ENCODE measurements at places on chromosomes 7 and 10.

- DNase-seq: no peak
Observed at GRCh38 chr7:115868369-115868768, 162.2 kb downstream of the TFEC start.

DNA sequence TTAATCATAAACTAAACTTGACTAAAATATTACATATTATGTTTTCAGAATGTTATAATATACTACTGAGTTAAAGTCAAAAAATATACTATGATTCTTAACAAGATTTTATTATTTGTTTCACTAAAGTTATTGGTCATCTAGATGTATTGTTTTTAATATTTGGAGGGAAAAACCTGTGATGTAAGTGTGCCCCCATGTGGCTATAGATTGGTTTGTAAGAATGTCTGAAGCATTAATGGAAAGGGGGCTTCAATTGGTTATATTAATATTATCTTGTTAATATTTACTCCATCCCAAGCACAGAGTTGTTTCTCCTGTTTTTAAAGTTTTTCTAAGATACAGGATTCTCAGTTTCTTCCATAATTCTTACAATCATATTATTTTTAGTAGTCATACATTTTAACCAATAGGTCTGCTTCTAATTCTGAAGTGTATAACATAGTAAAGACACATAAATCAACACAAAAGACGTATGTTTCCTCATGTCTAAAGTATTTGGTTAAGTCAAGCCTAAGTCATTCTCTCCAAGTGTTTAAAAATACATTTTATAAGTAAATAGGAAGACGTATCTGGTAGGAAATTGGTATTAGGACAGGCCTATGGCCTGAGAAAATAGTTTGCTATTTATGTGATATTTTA, 58.0 kb downstream of the GNAT3 start:
- DNase-seq: no peak

DNA sequence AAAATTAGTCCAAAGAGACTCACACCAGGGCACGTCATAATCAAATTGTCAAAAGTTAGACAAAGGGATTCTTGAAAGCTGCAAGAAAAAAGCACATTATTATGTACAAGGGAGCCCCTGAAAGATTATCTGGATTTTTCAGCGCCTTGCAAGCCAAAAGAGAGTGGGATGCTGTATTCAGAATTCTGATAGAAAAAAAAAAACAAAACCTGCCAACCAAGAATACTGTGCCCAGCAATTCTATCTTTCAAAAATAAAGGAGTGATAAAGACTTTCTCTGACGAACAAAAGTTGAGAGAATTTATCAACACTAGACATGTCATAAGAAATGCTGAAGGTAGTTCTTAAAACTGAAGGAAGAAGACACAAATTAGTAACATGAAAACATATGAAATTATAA, 240.2 kb downstream of the SNX13 start:
- DNase-seq: no peak

DNA sequence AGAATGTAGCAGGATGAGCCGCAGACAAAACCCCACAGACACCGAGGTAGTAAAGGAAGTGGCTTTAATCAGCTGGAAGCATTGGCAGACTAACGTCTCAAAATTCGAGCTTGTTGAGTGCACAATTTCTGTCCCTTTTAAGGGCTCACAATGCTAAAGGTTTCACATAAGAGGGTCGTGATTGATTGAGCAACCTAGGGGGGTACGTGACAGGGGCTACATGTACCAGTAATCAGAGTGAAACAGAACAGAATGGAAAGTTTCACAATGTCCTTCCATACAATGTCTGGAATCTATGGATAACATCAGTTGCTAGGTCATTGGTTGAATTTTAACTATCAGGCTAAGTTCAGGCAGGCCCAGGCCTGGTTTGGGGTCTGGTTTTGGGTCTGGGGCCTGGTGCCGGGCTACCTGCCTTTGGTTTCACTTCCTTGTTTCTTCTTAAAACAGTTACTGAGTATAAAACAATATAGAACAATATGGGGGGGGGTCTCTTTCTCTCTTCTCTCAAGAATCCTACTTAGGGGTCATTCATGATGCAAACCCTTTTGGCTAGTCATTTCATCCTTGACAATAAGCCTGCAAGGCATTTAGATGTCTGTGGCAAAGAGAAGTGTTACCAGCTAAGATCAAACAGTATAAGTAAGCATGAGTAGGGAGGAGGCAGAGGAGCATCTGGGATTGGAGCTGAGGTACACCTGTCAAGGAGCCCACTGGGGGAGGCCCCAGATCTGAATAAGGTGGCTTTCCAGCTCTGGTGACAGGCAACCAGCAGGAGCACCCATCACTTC, 364.1 kb downstream of the TNS3 start:
- no peak for DNase-seq

GRCh38 chr7:77282897-77283296, 83.3 kb upstream of the FGL2 start:
- no peak for DNase-seq

GRCh38 chr10:36469585-36469984, 655.8 kb upstream of the ANKRD30A start:
- no peak for DNase-seq

DNA sequence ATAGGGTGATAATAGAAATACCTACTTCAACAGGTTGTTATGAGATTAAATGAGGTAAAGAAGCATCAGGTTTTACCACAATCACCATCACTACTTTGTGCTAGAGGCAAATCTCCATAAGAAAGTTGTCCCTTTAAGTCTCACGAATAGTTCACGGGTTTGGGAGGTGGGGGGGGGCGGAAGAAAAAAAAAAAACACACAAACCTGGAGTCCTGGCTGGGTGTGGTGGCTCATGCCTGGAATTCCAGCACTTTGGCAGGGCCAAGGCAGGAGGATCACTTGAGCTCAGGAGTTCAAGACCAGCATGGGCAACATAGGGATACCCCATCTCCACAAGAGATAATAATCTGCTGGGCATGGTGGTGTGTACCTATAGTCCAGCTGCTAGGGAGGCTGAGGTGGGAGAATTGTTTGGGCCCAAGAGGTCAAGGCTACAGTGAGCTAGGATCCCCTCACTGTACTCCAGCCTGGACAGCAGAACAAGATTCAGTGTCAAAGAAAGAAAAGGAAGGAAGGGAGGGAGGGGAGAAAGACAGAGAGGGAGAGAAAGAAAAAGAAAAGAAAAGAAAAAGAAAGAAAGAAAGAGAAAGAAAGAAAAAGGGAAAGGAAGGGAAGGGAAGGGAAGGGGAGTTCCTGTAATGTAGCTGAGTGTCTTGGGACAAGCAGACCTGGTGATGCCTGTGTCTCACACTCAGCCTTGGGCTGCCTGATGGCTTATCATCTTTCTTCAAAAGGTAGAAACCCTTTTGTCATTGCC, 231.4 kb downstream of the CREB5 start:
- DNase-seq: peak; percentile 60

GRCh38 chr10:105742923-105743322, 1101.8 kb downstream of the SORCS3 start:
- DNase-seq: no peak

All from ELF-1 (cell line).